ENCODE measurements at places on chromosomes 1 and 21.

DNA sequence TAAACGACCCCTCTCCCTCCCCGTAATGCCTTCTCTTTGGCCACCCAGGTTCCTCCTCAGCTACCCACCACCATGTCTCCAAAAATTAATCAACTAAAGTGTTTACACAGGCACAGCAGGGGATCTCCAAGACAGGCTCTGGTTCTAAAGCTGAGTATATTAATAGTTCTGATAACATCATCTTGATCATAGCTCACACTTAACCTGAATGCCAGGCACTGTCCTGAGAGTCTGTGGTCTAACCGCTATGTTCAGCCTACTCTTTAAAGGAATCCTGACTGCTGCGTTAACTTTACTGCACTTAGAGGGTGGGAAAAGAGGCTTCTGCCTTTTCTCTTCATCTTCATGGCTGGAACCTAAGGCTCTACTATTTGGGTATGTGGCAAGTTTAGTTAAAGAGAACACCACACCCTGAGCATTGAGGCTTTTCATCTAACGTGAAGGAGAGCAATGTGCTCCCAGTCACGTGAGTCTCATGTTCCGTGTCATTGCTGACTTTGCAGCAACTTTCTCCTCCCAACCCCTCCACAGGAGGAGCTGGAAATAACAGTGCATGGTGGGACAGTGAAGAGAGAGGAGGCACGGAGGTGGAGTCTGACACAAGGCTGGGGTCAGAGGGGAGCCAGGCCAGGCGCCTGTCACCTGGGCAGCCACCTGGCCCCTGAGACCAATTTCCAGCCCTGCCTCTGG lies 86.4 kb downstream of the FAM78B start:
- no peak for DNase-seq

DNA sequence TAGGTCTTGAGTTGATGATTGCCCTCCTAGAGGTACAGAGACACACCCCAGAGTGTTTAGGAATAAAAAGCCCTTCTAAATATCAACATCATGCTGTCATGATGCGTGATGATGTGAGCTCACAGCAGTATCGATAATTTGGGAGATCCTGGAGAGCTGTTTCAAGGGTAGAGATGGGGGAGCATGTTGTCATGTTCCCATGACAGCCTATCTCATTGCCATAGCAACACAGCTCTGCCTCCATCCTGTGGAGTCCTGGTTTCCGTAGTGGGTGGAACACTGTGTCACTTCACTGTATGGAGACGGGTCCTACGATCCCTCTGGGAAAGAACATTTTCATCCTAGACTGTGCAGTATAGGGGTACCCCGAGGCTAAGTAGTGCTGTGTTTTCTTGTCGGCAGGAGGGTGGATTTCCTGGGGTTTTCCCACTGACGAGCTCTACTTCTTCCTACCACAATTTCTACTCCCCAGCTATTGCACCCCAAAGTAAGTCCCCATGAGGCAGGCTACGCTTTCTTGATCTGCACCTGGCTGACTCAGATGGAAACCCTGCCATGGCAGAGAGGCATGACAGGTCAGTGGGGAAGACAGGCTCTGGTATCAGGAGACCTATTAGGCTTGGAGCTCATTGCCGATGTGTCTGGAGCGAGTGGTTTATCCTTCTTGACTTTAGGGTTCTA lies 7.2 kb downstream of the KISS1 start:
- DNase-seq, result no peak

GRCh38 chr1:41648844-41649243 lies 164.4 kb upstream of the EDN2 start:
- no peak for DNase-seq

- no peak for DNase-seq
Observed at GRCh38 chr1:214859647-214860046, 222.9 kb upstream of the KCNK2 start.

GRCh38 chr21:43652616-43653015 lies 6.7 kb downstream of the HSF2BP start:
- no peak for DNase-seq
